ENCODE measurements at places on chromosomes 3 and 15. TPM values are rescaled to one million over a fixed set of nuclear protein-coding genes. Genes with fewer than 3 reads are reported as not detected.

DNA sequence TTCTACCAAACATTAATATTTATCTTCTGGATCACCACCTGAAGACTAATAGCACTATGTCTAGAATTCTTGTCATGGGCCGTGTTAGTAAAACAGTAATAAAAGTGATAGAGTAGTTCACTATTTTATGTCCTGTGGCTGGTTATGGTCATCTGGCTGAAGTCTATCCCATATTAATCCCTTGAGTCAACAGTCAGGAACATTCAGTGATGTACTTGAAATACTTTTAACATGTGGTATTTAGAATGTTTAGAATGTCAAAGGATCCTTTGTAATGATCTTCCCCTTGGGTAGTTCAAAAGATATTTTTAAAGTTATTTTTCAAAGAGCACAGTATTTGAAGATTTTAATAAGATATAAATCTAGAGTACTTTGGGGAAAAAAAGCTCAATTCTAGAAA is 117.0 kb downstream of the MBNL1 start:
- no peaks in the 10 kb centered on the region for H3K27me3 ChIP-seq
- peak overlapping the region; percentile 72 for H3K27ac ChIP-seq
- peaks cover 23% of the 10 kb centered on the region for H3K36me3 ChIP-seq
- H3K4me1 ChIP-seq = peaks cover 73% of the 10 kb centered on the region
- no peak overlapping the region for H3K4me3 ChIP-seq

GRCh38 chr3:19891740-19892139 is 42.3 kb downstream of the EFHB start:
- no peak for DNase-seq
- H3K36me3 ChIP-seq = no peaks in the 10 kb centered on the region
- no peaks in the 10 kb centered on the region for H3K27me3 ChIP-seq

DNA sequence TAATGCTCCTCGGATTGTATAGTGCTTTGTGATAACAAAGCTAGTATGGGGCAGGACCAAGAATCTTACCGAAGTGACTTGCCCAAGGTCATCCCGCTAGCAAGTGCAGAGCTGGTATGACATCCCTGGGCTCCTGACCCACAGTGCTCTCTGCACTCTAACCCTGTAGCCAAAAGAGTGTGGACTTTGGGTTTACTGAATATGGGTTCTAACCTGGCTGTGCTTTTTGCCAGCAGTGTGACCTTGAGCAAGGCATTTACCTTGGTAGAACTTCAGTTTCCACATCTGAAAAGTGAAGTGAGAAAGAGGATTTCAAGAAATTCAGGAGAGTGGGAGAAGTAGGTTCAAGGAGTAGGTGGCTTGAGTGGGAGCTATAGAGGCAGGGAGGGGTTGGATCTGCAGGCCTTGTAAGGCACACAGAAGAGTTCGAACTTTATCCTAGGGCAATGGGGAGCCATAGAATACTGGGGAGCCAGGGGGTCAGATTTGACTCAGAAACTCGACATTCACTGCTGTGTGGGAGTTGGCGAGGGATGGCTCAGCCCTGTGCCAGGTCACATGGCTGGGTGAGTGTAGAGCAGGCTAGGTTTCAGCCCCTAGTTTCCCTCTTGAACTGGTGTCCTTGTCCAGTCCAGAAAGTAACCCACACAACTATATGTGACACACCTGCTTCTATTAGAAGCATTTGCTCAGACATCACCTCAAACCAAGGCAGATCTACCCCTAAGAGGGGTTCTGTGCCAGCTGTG is 91.9 kb downstream of the RPLP1 start:
- no peak overlapping the region for H3K27ac ChIP-seq
- H3K36me3 ChIP-seq = no peaks in the 10 kb centered on the region
- no peak for DNase-seq

DNA sequence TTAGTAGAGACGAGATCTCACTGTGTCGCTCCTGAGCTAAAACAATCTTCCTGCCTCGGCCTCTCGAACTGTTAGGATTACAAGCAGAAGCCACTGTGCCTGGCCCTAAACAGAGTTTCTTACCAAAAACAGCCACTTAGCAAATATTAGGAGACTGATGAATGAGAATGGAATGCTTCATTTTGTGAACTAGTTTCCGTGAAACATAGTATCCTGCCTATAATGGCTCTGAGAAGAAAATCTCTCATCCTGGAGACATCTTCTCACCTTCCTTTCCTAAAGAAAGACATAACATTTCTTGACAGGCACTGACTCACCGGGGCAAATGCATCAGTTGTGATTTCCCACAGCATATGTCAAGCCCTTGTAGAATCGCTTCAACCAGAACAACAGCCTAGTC is 44.9 kb downstream of the GJD2 start:
- no peak for DNase-seq
- H3K27ac ChIP-seq = no peak overlapping the region
- no peaks in the 10 kb centered on the region for H3K36me3 ChIP-seq
- H3K27me3 ChIP-seq = peaks cover 16% of the 10 kb centered on the region
- no peaks in the 10 kb centered on the region for H3K4me1 ChIP-seq

DNA sequence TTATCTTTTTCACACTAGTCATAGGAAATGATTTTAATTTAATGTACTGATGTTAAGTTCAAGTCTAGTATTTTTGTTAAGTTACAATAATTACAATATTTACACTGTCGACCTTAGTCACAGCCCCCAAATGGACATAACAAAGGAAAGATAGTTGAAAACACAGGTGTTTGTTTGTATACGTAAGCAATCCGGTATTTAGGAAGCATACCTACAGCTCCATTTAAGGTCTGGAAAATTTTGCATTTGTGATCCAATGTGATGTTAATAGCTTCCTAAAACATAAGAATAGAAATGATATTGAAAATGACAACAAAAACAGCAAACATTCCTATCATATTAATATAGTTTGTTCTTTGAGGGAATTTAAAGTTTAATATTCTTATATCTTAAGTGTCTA is 56.9 kb downstream of the PLOD2 start:
- H3K4me3 ChIP-seq = no peak overlapping the region
- H3K36me3 ChIP-seq = no peaks in the 10 kb centered on the region
- no peaks in the 10 kb centered on the region for H3K4me1 ChIP-seq
- H3K27me3 ChIP-seq = no peaks in the 10 kb centered on the region

GRCh38 chr15:64096668-64097384 is 1.0 kb downstream of the SNX1 start:
- H3K4me1 ChIP-seq = peaks cover 54% of the 10 kb centered on the region
- no peak for DNase-seq
- H3K27ac ChIP-seq = peak overlapping the region; percentile 96
- no peaks in the 10 kb centered on the region for H3K27me3 ChIP-seq
- H3K4me3 ChIP-seq = peak overlapping the region; percentile 91

DNA sequence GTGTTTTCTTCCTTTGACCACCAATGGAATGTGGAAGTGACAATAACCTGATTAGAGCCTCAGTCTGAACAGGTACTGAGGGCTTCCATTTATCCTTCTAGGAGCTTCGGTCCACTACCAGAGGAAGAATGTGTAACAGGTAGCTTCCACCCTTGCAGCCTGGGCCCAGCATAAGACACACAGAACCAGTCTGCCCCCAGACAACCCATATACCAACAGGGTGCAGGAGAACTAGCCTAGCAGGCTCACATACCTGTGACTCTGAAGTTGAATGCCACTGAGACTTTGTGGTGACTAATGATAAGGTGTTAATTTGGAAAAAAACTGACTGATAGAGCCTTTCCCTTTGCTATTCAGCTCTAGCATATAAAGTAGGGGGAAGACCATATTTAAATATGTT is 166.2 kb downstream of the NEK10 start:
- no peaks in the 10 kb centered on the region for H3K4me1 ChIP-seq
- H3K27me3 ChIP-seq = no peaks in the 10 kb centered on the region
- H3K4me3 ChIP-seq = no peak overlapping the region
- DNase-seq = no peak
- H3K27ac ChIP-seq = no peak overlapping the region
- H3K36me3 ChIP-seq = no peaks in the 10 kb centered on the region

- no peaks in the 10 kb centered on the region for H3K27me3 ChIP-seq
- no peak for DNase-seq
- peaks cover 9% of the 10 kb centered on the region for H3K4me1 ChIP-seq
- H3K27ac ChIP-seq = no peak overlapping the region
- no peaks in the 10 kb centered on the region for H3K36me3 ChIP-seq
- H3K4me3 ChIP-seq = no peak overlapping the region
Observed at GRCh38 chr15:68235022-68235421, 5.5 kb upstream of the CLN6 start.

DNA sequence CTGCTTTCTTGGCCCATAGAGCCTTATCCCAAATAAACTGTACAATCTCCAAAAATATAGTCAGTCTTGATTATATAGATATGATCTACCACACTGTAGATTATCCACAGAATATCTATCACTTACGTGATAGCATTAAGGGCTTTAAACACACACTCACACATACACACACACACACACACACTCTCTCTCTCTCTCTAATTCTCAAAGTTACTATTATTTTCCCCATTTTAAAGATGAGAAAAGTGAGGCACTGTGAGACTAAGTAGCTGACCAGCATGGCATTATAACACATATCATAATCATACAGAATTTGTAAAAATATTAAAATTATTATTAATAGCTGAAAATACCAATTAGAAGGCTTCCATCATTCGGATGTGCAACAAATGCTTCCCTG is 4.2 kb downstream of the TBC1D5 start:
- no peak for DNase-seq
- H3K4me1 ChIP-seq = peaks cover 39% of the 10 kb centered on the region
- peaks cover 17% of the 10 kb centered on the region for H3K36me3 ChIP-seq
- no peak overlapping the region for H3K27ac ChIP-seq
- no peaks in the 10 kb centered on the region for H3K27me3 ChIP-seq

GRCh38 chr3:63588895-63589294 is 63.6 kb upstream of the SNTN start:
- no peaks in the 10 kb centered on the region for H3K4me1 ChIP-seq
- H3K4me3 ChIP-seq = no peak overlapping the region
- no peaks in the 10 kb centered on the region for H3K36me3 ChIP-seq
- H3K27me3 ChIP-seq = peaks cover 3% of the 10 kb centered on the region
- no peak overlapping the region for H3K27ac ChIP-seq
- no peak for DNase-seq

DNA sequence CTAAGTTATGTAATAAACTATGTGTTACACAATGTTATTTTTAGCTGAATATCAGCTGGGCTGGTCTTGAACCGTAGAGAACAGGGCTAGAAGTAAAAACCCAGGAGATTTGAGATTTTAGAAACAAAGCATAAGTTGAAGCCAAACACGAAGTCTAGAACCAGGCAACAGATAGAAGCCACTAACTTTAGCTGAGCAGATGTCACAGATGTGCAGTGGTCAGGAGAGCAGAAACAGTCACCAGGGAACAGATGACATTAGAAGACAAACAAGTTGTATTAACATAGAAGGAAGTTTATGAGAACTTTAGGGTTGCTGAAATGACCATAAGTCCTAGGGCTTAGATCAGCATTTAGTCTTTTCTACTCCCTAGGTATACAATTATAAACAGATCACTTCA is 731.0 kb downstream of the ZNF385D start:
- DNase-seq = no peak
- no peak overlapping the region for H3K4me3 ChIP-seq

DNA sequence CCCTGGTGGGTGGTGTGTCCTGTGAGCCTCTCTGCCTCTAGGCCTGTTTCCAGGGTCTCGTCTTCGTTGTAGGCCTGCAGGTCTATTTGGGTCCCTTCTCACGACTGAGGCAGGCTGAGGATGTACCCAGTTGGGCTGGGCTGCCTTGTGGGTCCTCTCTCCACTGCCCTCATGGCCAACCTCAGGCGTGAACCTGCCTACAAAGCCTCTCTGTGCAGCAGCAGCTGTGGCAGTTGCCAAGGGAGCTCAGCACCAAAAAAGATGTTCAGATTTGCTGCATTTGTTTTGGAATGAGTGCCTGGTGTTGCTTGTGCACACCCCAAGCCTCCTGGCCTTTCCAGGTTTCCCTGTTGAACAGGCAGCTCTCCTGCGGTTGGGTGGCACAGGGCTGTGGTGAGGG is 13.4 kb downstream of the KLF13 start:
- peaks cover 8% of the 10 kb centered on the region for H3K36me3 ChIP-seq
- H3K4me3 ChIP-seq = peak overlapping the region; percentile 23
- DNase-seq = no peak
- peaks cover 100% of the 10 kb centered on the region for H3K4me1 ChIP-seq

GRCh38 chr3:98692787-98693473 is 70.2 kb upstream of the ST3GAL6 start:
- no peak overlapping the region for H3K27ac ChIP-seq
- no peak for DNase-seq
- no peaks in the 10 kb centered on the region for H3K36me3 ChIP-seq
- no peaks in the 10 kb centered on the region for H3K4me1 ChIP-seq
- H3K4me3 ChIP-seq = no peak overlapping the region

GRCh38 chr3:136120373-136121348 is 75.5 kb downstream of the MSL2 start:
- H3K36me3 ChIP-seq = peaks cover 8% of the 10 kb centered on the region
- H3K27me3 ChIP-seq = peaks cover 6% of the 10 kb centered on the region
- no peak overlapping the region for H3K4me3 ChIP-seq
- no peak for DNase-seq

DNA sequence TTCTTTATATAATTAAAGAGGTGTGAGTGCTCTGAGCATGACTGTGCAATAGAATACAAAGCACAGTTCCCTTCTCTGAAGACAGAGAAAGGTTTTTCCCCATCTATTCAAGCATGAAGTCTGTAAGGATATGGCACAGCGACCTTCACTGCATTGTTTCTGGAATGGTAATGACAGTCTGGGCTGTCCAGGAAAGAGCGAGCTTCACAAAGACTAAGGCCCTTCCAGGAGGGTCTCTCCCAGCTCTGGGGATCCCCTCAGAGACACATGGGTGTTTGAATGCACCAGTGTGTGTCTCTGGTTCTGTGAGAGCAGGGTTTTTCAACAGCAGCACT is 179.9 kb upstream of the NR2E3 start:
- H3K36me3 ChIP-seq = no peaks in the 10 kb centered on the region
- H3K27me3 ChIP-seq = peaks cover 20% of the 10 kb centered on the region
- H3K27ac ChIP-seq = no peak overlapping the region
- H3K4me1 ChIP-seq = peaks cover 2% of the 10 kb centered on the region

Gene HGD
- total RNA-seq = 0.16 TPM

Gene GNB4
- 0.88 TPM for total RNA-seq

Gene MAP6D1
- 1.3 TPM for total RNA-seq

Gene RPL15
- 2,605 TPM for total RNA-seq

Gene C3orf49
- not detected for total RNA-seq

Gene HYKK
- 2.5 TPM for total RNA-seq

Gene ZPLD1
- total RNA-seq = not detected

Gene CFAP100
- total RNA-seq = not detected

Gene SUMF1
- 3.5 TPM for total RNA-seq

Gene GOLGA8H
- total RNA-seq = not detected

Gene SLC9A9
- 1.6 TPM for total RNA-seq

Gene MCCC1
- total RNA-seq = 31.1 TPM

Gene CELSR3
- 8.1 TPM for total RNA-seq

Gene CATSPER2
- total RNA-seq = 1.9 TPM

Gene LRRN1
- total RNA-seq = 0.09 TPM

Gene FGF12
- not detected for total RNA-seq

All from activated CD4-positive, alpha-beta T cell treated with anti-CD3 and anti-CD28 coated beads for 36 hours (primary cell).